Left cardiac atrium (tissue), 4 donors: ENCODE measurements at places on chromosomes 2 and 18. TPM values are rescaled to one million over a fixed set of nuclear protein-coding genes. Genes with fewer than 3 reads are reported as not detected.

- DNase-seq: no peak
Observed at GRCh38 chr2:59905731-59906130, 647.7 kb downstream of the BCL11A start.

DNA sequence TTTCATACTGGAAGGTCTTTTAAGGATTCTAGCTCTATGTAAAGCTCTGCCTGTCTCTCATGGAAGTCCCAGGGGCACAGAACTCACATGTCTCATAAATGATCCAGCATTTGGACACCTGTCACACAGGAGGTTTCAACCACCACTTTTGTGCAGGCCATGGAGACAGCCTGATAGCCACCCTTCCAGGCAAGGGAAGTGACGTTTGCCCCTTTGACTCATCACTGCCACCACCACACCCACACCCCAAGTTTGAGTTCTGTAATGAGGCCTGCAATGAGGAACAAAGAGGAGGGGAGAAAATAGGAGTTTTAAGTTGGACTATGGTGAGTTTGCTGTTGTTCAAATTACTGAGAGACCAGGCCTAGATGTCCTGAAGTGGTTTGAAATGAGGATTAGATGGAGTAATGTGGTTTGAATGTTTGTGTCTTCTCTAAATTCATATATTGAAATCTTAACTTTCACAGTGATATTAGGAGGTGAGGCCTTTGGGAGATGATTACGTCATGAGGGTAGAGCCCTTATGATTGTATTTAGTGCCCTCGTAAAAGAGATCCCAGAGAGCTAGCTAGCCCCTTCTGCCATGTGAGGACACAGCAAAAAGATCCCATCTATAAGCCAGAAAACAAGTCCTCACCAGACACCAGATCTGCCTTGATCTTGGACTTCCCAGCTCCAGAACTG lies 175.3 kb upstream of the EPHA4 start:
- DNase-seq: no peak

DNA sequence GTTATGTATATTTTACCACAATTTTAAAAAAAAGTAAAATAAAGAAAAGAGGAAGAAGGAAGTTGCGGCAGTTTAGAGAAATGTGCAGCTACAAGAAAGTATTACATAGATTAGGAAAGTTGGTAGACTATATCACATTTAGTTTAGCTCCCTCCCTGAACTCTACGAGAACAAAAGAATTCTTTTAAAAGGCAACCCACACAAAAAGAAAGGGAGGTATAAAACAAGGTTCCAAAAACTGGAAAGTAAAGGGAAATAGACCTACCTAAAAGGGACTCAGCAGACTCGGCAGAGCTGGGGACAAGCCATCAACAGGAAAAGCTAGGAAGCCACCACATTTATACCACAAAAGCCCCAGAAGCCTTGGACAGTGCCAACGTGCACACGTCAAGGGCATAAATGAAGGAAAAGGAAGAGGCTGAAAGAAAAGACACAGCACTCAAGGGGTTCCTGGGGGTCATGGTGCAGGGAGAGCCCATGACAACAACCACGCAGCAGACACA lies 9.1 kb downstream of the TMEM127 start:
- no peak for DNase-seq

- DNase-seq: no peak
Observed at GRCh38 chr18:7889515-7889914, 322.4 kb downstream of the PTPRM start.

DNA sequence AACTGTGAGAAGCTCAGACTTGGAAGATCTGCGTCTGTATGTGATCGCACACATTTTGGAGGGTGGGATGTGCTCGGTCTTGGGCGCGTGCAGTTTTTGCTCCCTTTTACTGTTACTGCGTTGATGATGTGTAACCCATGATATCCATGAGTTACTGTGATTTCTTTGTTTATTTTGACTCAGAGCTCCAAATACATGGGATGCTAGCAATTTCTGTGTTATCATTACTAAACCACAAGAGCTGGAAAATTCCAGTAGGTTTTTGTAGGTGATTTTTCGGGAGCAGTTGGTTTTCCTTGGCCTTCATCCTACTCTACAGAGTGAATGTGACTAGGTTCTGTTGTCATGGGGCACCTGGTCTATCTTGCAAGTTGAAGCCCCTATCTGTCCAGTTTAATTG lies 124.2 kb downstream of the AGAP1 start:
- no peak for DNase-seq

DNA sequence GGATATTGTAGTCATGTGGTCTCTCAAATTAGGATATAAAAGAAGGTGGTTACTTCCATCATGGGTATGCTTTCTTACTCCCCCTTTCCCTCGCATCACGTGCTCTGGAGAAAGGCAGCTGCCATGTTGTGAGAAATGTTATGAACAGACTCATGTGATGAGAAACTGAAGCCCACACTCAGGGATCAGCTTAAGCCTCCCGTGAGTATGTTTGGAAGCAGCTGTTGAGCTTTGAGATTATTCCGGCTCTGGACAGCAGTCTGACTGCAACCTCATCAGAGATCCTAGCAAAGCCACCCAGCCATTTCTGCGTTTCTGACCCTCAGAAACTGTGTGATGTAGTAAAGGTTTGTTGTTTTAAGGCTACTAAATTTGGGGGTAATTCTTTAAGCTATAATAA lies 700.1 kb downstream of the ADCYAP1 start:
- DNase-seq: no peak

DNA sequence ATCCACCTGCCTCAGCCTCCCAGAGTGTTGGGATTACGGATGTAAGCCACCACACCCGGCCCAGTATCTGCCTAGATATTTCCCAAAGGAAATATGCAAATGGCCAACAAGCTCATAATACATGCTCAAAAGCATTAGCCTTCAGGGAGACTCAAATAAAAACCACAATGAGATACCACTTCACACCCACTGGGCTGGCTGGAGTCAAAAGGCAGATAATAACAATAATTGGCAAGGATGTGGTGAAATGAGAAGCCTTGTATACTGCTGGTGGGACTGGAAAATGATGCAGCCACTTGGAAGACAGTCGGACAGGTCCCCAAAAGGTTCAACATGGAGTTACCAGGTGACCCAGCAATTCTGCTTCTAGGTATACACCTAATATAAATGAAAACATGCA lies 20.5 kb upstream of the ZNF516 start:
- DNase-seq: no peak

DNA sequence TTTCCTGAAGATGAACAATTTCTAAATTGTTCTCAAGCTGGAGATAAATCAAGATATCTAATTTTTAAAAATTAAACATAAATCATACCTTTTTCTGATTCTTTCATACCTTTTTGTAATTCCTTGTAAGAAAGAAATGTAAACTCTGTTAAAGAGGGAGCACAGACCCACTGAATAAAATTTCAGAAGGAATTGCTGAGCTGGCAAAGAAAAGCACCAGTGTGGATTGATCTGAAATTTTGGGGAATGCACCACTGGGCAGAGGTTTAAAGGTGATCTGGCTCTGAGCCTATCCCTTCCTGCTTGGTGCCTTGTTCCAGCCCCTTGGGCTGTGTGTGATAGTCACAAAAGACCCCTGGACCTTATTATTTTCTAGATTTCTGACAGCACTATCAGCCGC lies 118.3 kb upstream of the THSD7B start:
- no peak for DNase-seq

DNA sequence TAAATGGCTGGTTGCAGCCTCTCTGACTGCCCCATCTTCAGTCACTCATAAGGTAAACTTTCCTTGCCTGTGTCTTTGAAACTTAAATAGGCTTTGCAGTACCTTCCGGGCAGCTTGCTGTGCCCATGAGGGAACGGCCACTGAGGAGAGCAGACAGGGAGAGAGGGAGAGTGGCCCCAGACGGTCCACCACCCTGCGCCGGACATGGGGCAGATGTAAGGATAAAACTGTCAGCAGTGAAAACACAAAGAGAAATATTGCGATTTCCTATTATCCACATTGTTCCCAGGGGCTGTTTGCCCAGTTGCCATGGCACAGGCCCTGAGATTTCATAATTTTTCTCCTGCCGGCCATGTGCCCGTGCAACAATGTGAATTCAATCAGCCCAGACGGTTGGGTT lies 265.9 kb upstream of the SALL3 start:
- DNase-seq: no peak

DNA sequence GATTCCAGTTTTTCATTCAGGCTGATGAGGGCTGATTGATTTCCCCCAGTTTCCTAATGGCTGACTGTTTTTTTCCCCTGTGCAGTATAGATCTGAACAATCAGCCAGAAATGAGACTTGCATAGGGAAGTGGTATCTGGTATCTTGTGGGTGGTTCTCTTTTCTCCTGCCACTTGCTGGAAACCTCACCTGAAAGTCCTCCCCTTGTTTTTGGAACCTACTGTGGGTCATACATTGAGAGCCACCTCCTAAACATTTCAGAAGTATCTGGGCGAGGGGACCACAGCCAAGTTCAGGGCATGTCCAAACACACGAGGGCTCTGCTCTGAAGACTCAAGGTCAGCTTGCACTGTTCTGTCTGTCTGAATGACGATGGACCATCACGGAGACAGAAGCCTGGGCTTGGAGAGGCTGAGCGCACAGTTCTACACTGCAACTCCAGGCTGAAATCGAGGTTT lies 19.3 kb downstream of the ALPK2 start:
- no peak for DNase-seq

DNA sequence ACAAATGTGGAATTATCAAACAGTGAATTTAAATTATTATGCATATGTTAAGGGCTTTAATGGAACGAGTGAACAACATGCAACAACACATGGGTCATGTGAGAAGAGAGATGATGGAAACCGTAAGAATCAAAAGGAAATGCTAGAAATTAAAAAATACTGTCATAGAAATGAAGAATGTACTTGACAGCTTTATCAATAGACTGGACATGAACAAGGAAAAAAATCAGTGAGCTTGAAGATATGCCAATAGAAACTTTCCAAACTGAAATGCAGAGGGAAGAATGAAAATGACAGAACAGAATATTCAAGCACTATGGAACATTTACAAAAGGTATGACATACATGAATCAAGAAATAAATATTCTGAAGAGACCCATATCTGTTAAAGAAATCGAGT lies 117.7 kb upstream of the KCNJ3 start:
- no peak for DNase-seq

DNA sequence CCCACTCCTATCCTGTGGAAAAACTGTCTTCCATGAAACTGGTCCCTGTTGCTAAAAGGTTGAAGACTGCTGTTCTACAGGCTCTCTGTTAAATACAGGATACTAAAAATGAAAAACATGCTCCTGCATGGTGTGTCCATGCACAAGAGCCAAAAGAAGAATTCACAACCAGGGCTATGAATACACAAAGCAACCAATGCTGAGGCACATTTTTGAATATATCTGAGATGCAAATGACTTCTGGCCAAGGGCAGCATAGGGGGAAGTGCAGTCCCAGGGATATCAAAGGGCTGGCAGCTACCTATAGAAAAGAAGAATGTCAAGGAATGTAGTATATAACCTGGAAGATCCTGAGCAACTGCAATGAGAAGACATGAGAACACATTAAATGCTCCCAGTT lies 6.6 kb downstream of the NEMP2 start:
- no peak for DNase-seq

DNA sequence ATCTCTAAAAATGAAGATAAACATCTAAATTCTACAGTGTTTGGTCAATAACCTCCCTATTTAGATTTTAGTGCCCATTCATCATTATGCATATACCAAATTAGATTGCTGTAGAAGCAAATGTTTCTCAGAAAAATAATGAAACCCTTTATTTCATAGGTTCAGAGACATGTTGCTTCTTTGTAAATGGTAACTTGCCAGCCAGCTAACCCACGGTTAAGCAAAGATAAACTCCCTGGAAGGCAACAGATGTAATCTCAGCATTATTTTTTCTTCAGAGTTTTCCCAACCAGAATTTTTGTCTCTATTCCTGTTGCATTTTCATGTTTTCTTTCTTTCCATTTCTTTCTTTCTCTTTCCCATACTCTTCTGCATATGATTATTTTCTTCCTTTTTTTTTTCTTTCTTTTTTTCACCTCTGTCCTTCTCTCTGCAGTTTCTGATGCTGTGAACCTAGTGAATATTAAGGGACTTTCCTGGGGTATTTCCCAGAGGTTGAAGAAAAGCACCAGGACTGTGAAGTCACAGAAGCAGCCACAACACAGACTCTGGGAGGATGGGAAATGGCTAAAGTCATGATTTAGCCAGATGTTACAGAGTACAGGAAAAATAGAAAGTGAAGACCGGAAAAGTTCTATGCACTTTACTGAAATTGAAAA lies 50.0 kb upstream of the DSG1 start:
- DNase-seq: no peak

- DNase-seq: peak; percentile 93
Observed at GRCh38 chr2:43269074-43269572, 42.7 kb upstream of the ZFP36L2 start.

DNA sequence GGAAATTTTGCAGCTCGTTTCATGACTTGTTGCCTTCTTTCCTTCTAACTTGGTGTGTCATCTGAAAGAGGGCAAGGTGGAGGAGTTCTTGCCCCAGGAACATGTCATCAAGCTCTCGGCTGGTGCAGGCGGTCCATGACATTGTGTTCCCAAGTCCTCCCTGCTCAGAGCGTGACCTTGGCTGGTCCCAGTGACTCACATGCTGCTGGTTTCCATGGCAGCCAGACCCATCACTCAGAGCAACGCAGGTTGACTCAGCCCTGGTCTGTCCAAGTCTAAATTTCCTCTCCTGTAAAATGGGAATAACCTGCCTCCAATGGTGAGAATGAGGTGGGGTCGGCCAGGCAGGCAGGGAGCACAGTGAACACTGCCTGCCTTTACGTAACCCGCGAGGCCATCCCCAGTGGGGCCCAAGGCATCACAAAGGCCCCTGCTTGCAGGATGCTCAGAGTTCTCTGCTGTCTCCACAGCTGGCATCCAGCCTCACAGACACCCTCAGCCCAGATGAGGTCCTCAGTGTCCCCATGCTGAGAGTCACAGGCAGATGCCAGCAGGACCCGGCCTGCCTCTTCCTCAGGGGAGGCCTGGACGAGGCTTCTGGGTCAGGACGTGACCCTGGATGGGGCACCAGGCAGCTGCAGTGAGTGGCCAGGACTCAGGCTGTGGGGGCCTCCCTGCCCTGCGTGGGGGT lies 143.7 kb downstream of the TPO start:
- peak; percentile 62 for DNase-seq

- DNase-seq: no peak
Observed at GRCh38 chr2:122055521-122055931, 300.1 kb downstream of the TSN start.

DNA sequence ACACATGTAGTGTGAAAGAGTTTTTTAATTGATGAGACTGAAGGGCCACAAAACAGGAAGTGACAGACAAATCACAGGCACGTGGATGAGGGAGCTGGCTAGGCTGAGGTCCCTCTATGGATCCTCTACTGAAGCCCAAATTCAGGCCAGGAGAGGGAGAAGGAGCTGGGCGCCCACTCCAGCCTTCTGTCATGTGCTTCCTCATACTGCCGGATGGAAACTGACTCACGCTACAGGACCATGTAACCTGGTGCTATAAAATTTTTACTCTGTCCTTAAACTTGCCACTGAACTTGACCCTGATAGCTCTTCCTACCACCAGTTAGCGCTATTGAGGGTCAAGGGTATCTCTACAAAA lies 31.3 kb downstream of the PSTPIP2 start:
- no peak for DNase-seq

GRCh38 chr2:109609352-109610024 lies 4.3 kb downstream of the SEPTIN10 start:
- no peak for DNase-seq

Gene C2orf15
- not detected for total RNA-seq

Gene TPRKB
- 31.4 TPM for total RNA-seq

Gene RNMT
- 21.9 TPM for total RNA-seq

Gene SLC30A3
- total RNA-seq: 4.8 TPM

Gene PAX8
- 0.13 TPM for total RNA-seq

Gene MYL12A
- 945 TPM for total RNA-seq

Gene COMMD1
- 48.6 TPM for total RNA-seq

Gene ANKAR
- 7.7 TPM for total RNA-seq
